ENCODE measurements at places on chromosomes 7 and 10. TPM values are rescaled to one million over a fixed set of nuclear protein-coding genes. Genes with fewer than 3 reads are reported as not detected.

TMEM254 gene
- total RNA-seq = 3.0 TPM

TMEM213 gene
- total RNA-seq = not detected

RPA3 gene
- total RNA-seq = 4.1 TPM

SAP25 gene
- total RNA-seq = not detected

CNNM2 gene
- total RNA-seq = 139 TPM

TRIL gene
- 3.0 TPM for total RNA-seq

CPED1 gene
- 14.7 TPM for total RNA-seq

DNA2 gene
- total RNA-seq = 1.6 TPM

IDI2 gene
- not detected for total RNA-seq

CAMK2B gene
- 0.16 TPM for total RNA-seq

Data from transverse colon (tissue), 4 donors.